MCF 10A (cell line): ENCODE measurements at places on chromosomes 1 and 21. TPM values are rescaled to one million over a fixed set of nuclear protein-coding genes. Genes with fewer than 3 reads are reported as not detected.

The PLA2G2F gene
- total RNA-seq = not detected in 2 replicates

The PPFIA4 gene
- total RNA-seq = 0.16 and 0.49 TPM in 2 replicates

The PLXNA2 gene
- total RNA-seq = 59.2 and 69.7 TPM in 2 replicates

The TAS1R1 gene
- not detected in 2 replicates for total RNA-seq

The CASQ1 gene
- total RNA-seq = not detected in 2 replicates

The PLCH2 gene
- 92.6 and 123 TPM in 2 replicates for total RNA-seq

The FCGR3A gene
- not detected in 2 replicates for total RNA-seq

The SPATA45 gene
- not detected in 2 replicates for total RNA-seq

The CLCA4 gene
- not detected in 2 replicates for total RNA-seq

The NCF2 gene
- 4.9 and 8.7 TPM in 2 replicates for total RNA-seq

The PPIAL4G gene
- not detected in 2 replicates for total RNA-seq

The UBXN10 gene
- not detected in 2 replicates for total RNA-seq

The ERG gene
- not detected in 2 replicates for total RNA-seq

The INAVA gene
- 25.1 and 30.5 TPM in 2 replicates for total RNA-seq

The SELP gene
- total RNA-seq = not detected in 2 replicates

The TRIM58 gene
- not detected in 2 replicates for total RNA-seq

The TCHH gene
- total RNA-seq = 0.12 and 0.22 TPM in 2 replicates

The RNU1-2 gene
- 1,539 and 1,606 TPM in 2 replicates for total RNA-seq

The RCAN3 gene
- 6.1 and 7.1 TPM in 2 replicates for total RNA-seq

The FCRL6 gene
- not detected in 2 replicates for total RNA-seq

The PPCS gene
- 56.1 and 56.9 TPM in 2 replicates for total RNA-seq

The LCE2C gene
- total RNA-seq = not detected in 2 replicates

The PLA2G2A gene
- not detected in 2 replicates for total RNA-seq

The CC2D1B gene
- 28.4 and 29.5 TPM in 2 replicates for total RNA-seq

The TESK2 gene
- total RNA-seq = 0.71 and 1.4 TPM in 2 replicates

The NRIP1 gene
- 26.5 and 31.4 TPM in 2 replicates for total RNA-seq

The ENAH gene
- 346 and 420 TPM in 2 replicates for total RNA-seq

The NBPF9 gene
- total RNA-seq = 50.7 and 51.4 TPM in 2 replicates

The MPL gene
- not detected in 2 replicates for total RNA-seq

The CRYAA gene
- total RNA-seq = not detected in 2 replicates

The TRABD2B gene
- 0.96 and 2.6 TPM in 2 replicates for total RNA-seq

The COX20 gene
- total RNA-seq = 44.6 and 46.1 TPM in 2 replicates

The TMPRSS2 gene
- not detected in 2 replicates for total RNA-seq

The DIPK1A gene
- 3.8 and 4.9 TPM in 2 replicates for total RNA-seq

The LAMC2 gene
- 751 and 884 TPM in 2 replicates for total RNA-seq

The ETNK2 gene
- 6.7 and 9.5 TPM in 2 replicates for total RNA-seq

The CFAP57 gene
- 0.17 and 0.44 TPM in 2 replicates for total RNA-seq

The SLC5A3 gene
- 8.1 and 8.5 TPM in 2 replicates for total RNA-seq

The RPTN gene
- total RNA-seq = not detected in 2 replicates
